CD4-positive, alpha-beta T cell treated with Interleukin-4 for 4 hours (primary cell): ENCODE measurements at places on chromosomes 3 and 15.

DNA sequence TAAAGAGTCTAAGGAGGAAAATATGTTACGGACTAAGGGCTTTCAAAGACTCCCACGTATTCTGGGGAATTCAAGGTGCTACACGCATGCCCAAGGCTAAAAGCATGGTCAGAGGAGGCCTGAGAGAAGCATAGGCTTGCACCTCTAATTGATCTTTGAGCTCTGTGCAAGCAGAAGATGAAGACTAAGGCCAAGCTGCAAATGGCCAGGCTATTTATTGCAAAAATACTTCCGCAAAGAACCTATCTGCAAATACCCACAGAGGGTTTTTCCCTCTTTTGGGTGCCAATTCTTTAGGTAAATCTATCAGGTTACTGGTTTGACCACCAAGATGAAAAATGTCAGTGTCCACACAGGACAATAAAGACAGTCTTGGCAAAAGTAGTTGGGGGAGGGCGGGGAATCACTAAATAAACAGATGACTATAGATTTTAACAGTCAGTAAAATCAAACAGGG, 119.5 kb downstream of the STAG1 start:
- DNase-seq, result no peak

DNA sequence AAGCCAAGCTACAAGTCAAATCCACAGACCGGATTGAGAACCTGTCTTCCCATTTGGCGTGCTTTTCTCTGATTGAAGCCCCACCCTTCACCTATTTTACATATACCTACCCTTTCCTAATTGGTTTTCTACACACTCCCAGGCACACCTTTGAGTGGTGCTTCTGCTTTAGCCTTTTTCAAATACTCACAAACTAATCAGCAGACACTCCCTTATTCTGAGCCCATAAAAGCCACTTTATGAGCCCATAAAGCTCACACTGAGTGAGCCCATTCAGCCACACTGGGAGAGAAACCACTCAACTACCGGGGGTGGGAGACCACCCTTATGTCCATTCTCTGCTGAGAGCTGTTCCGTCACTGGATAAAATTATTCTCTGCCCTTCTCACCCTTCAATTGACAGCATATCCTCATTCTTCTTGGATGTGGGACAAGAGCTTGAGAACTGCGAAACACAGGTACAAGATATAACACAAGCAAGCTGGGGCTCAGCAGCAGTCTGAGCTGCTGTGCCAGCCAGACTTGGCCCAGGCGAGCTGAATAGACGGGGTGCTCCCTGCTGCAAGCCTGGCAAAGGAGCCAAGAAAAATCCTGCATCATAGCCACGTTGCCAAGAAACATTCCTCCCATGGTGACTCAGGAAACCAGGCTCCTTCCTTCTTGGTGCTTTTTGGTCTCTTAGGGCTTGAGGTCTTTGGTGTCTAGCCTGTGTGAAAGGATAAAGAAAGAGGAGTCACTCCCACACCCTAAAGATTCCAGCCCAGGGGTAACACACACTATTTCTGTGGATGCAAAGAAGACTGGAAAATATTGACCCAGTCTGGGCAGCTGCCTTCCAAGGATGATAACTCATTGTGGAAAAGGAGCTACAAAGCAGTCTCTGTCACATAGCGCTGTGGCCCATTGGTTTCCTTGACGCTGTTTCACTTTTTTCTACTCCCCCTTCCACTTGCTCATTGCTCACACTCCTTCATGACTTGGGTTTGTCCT, 609.7 kb downstream of the MCTP2 start:
- DNase-seq, result no peak

DNA sequence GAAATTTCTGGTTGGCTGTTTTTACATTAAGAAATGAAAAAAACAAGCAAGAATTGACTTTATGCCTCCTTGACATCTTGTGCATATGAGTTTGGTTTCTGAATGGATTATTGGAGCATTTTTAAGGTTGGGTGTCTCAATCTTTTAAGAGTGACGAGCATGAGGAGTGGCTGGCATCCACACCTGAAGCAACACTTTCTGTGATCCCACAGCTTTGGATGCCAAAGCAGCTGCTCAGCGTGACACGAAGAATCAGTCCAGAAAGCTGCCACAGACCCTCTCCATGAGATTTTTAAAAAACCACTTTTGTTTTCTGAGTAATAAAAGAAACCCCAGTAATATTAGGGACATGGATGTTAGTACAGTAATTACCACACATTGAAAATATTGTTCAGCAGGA, 154.5 kb downstream of the KLF13 start:
- DNase-seq, result no peak

GRCh38 chr3:170437176-170437575, 18.5 kb downstream of the CLDN11 start:
- no peak for DNase-seq

DNA sequence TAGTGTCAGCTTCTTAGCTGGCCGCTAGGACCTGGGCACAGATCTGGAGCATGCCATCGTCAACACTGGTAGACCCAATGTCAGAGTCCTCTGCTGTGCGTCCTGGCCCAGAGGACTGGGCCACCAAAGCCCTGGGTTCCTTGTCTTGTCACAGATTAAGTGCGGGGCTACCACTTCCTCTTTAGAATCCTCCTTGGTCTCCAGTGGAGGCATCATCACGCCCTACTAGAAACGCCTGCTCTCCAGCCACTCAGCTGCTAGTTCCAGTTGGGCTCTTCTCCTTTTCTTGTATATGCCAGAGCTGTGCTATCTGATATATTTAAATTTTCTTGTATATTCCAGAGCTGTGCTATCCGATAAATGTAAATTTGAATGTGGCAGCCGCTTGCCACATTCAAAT, 11.2 kb downstream of the PPCDC start:
- no peak for DNase-seq

DNA sequence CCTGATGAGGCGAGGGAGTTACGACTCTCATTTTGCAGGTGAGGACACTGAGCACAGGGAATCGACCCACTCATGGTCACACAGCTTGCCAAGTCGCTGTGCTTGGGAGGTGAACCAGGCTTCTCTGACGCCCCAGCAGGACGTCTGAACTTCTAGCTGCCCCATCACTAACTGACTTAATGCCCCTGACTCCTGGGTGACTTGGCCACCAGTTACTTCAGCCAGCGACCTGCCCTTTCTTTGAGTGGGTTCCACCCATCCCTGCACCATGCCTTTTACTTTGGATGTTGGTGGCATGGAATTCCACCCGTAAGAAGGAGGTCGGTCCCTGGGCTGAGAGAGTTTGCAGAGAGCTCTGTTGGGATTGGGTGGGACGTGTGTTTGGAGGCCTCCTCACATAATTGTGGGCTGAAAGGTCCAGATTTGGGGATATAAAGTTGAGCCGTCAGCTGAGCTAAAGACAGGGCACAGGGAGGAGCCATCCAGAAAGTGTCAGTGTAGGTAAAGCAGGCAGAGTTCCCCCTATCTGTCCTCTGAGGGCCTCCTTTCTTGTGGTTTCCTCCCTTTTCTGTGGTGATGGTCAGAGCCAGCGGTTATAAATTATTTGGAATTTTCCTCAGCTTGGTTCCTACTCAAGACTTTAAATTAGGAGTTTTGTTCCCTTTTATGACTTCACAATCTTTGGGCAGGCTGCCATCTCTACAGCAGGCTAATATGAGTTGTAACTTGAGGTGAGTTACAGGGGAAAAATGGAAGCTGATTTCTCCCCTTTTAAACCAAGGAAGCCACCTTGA, 55.0 kb downstream of the FLNB start:
- DNase-seq, result no peak

DNA sequence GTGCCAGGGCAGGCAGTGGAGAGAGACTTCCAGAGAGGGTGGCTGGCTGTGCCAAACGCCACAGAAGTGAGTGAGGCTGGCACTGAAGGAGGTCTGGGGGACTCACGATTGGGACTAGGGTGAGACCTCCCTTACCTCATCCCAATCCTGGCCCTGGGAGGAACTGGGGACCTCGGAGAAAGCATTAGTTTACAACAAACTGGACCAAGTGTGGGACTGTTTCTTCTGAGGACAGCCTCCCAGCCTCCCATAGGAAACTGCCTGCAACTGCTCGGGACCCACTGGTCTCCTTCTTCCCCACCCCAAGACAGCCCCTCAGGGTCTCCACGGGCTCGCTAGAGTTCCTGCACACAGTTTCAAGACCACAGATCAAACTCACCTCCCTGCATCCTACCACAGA, 45.4 kb downstream of the ST6GAL1 start:
- DNase-seq, result no peak

- no peak for DNase-seq
These were observed 78.6 kb downstream of the FHIT start for GRCh38 chr3:61172684-61173083.

- no peak for DNase-seq
These were observed 7.8 kb downstream of the DNASE1L3 start for GRCh38 chr3:58202917-58203360.

- no peak for DNase-seq
These were observed 48.7 kb upstream of the NR2E3 start for GRCh38 chr15:71761649-71762048.

DNA sequence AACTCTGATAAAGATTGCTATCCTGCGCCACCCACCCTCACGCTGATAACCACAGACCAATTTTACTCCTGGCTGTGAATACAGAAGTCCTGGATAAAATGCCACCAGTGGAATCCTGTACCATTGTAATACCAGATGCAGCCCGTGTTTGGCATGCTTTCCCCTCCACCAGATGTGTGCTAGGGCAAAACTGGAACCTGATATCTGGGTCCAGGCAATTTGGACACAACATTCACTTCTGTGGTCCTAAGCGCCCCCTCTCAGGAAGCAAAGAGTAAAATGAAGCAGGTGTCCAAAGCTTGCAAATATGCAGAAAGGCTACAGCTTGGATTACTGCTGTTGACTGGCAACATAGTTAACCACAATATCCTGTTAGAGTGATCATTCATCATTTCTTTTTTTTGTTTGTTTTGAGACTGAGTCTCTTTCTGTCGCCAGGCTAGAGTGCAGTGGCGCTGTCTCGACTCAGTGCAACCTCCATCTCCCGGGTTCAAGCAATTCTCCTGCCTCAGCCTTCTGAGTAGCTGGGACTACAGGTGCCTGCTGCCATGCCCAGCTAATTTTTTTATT, 32.8 kb downstream of the LOXL1 start:
- DNase-seq, result peak; percentile 54

DNA sequence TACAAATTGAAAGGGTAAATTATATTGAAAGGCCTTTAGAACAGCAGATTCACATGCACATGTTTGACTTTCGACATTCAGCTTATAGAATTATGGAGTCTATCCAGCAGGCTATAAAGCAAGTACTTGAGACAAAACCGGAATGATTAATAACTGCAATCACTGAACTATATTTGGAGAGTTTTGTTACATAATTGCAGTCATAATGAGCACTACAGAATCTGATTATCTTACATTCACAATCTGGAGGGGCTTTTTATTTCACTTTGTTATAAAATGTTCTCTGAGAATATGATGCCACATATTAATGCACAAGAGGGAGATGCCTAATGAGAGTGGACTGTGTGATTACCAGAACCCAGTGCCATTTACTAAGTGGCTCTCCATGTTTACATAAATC, 64.3 kb downstream of the NSUN3 start:
- no peak for DNase-seq

- no peak for DNase-seq
These were observed 197.1 kb upstream of the UBE2E1 start for GRCh38 chr3:23608650-23609049.

DNA sequence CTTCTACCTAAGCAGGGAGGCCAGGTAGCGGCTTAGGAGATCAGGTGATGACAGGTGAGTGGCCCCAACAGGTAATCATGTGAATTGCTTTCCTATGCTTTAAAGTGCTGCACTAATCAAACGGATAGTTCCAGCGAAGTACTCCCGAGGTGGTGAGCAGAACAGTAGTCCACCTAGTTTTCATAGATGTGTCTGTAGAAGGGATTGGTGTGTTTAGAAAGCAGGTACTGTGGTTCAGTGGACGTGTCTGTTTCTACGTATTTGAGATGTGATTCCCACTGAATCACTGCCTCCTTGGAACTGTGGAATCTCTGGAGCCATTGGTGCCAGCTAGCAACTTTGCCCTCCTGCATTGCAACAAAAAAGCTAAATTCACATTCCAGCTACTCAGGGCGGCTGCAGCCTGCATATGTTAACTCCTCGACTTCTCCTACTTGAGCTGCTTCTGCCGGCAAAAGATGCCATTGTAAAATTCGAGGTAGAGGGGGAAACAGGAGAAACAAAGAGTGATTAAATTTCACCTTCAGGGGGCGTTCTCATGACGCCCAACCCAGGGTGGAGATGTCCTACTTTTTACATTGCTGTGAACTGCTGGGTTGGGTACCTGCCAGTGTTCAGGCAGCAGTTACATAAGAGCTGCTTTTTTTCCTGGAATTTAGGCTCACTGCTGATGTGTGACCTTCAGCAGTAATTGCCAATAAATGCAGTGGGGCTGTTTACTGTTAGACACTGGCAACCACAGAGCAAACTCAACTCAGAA, 227.3 kb downstream of the ITPR1 start:
- peak; percentile 57 for DNase-seq

DNA sequence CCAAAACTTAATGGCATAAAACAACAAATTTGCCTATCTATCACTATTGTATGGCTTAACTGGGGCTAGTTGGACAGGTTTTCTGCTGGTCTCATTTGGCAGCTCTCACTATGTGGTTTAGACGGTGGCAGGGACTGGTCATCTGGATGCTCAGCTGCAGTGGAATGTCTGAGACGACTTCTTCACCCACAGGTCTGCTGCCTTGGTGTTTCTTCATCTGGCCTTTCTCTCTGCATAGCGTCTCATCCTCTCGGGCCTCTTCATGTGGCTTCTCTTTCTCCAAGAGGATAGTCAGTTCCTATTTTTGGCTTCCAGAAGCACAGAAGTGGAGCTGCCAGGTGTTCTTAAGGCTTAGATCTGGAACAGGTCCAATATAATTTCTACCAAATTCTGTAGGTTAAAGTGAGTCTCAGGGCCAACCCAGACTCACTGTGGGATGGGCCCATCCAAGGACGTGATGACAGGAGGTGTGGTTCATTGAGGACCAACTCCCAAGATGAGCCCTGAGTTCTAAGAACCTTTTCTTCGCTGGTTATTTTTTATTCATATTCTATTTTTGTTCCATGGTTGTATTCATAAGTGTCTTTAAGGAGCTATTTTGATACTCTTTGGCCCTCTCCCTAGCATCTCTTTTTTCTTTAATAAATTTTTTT, 18.6 kb downstream of the UBE2Q2 start:
- DNase-seq, result no peak

GRCh38 chr3:184761976-184762375, 50.0 kb upstream of the VPS8 start:
- DNase-seq, result no peak

DNA sequence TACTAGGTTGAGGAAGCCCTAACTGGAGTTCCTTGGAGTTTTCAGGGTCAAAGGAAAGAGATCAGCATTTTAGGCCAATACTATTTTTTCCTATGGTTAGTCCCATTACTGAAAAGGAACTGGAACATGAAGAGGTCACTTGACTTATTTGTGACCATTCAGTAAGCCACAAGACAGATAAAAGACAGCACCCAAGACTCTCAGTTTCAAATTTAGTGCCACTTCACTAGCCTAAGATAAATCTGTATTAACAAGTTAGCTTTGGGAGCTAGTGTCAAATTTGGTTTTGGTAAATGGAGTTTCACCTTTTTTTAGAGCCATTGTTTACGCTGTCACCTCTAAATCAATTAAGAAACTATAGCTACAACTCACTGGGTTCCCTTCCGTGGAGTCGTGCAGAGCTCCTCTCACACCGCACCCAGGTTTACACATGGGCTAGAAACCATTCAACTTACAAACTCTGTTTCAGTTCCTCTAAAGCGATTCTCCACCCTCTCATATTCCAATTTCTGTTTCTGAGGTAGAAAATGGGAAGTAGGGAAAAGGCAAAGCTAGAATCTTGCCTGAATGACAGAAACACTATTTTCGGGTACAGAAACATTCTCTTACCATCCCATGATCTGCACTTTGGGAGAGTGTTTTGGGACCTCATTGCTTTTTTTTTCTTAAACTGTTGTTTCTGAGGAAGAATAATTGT, 14.4 kb downstream of the CCDC32 start:
- no peak for DNase-seq
